ENCODE measurements at places on chromosomes 7 and 10. TPM values are rescaled to one million over a fixed set of nuclear protein-coding genes. Genes with fewer than 3 reads are reported as not detected.

PILRA gene
- 3.1 TPM for total RNA-seq

HUS1 gene
- 31.6 TPM for total RNA-seq

ARHGAP22 gene
- total RNA-seq, result 0.86 TPM

SPAM1 gene
- total RNA-seq, result not detected

Measured in colonic mucosa (tissue), 4 donors.